Naive thymus-derived CD8-positive, alpha-beta T cell (primary cell): ENCODE measurements at places on chromosomes 12 and 14.

GRCh38 chr14:95523815-95524448, 7.5 kb upstream of the SYNE3 start:
- no peak for DNase-seq

DNA sequence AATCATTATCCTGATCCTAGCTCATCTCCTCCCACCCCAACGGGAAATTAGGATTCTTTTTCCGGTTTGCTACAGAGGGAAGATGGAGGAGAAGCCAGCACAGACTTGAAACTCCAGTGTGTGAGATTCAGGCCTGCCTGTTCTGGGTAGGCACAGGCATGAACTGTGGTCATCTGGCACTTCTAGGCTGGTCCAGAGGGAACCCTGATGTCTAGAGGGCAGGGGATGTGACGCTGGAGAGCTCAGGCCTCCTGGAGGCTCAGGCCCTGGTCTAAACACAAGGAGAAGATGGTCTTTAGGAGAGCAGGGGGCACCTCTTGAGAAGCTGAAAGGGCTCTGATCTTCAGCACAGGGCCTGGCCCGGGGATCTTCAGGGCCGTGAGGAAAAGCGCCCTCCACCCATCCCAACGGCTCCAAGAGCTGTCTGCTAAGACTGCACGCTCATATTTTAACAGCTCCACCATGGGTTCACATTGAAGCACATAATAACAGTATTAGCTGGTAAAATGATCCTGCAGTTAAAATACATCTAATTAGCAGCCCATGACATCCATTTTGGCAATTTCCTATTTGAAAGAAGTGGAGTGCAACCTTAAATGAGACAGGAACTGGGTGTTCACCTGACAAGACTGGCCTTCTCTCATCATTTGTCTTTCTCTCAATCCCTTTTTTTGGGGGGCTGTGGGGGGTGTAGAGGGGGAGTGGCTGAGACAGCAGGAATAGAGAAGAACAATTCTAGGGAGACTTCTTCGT, 35.4 kb downstream of the BCL11B start:
- DNase-seq, result no peak

DNA sequence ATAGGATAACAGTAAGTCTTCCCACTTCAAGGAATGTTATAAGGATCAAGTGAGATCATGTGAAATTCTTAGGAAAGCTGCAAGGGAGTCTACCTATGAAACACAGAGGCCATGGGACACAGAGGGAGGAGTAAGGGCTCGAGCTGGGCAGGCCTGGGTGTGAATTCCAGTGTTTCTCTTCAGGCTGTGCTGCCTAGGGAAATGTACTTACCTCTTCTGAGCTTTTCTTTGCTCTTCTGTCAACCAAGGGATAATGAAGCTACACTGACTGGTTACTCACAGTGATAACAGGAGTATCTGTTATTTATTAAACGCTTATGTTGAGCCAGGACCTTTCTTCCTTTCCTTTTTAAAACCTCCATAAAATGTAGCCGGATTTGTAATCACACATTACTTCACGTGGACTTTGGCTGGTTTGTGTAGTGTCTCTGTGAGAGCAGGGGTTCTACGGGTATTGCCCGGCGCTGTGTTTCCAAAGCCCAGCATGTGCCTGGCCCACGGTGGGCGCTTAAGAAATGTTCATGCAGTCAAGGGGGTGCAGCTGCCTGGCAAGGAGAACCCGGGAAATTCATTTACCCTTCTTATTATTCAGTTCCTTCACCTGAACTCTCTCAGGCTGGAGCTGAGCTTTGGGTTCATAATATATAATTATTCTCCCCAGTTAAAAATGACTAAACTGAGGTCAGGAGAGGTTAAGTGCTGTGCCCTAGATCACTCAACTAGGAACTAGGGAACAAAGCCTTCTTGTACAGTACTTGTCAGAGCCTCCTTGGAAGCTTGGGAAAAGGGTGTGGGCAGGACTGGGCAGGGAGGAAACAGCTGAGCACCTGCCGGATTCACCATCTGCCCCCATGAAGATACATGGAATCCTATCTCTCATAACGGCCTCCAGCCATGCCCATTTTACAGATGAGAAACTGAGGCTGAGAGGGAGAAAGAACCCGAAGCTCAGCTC, 214.2 kb downstream of the CACNA1C start:
- no peak for DNase-seq

GRCh38 chr14:69432364-69432763, 33.9 kb downstream of the SLC39A9 start:
- no peak for DNase-seq

DNA sequence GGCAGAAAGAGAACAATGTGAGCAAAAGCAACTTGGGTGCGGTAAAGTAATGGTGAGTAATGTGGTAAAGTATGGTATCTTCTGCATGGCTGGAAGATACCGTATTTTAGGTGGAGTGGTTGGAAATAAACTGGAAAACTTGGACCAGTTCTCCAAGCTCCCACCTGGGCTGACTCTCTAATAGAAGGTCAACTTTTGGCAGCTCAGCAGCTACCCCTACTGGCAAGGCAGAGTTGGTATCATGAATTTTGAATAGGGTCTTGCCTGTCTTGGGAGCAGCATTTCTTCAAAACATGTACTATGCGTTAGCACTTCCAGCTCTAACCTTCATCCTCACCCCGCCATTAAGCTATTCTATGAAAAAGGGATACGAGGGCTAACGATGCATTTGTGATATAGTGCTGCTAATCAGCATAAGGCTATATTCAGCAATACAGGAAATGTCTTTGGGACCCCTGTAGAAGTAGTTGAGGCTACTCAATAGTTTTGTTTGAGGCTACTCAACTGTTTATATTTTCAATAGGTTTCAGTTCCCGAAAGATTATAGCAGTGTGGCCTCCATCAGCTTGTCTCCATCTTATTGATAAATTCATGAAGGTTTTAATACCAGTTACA, 276.3 kb upstream of the FAR2 start:
- DNase-seq, result no peak

DNA sequence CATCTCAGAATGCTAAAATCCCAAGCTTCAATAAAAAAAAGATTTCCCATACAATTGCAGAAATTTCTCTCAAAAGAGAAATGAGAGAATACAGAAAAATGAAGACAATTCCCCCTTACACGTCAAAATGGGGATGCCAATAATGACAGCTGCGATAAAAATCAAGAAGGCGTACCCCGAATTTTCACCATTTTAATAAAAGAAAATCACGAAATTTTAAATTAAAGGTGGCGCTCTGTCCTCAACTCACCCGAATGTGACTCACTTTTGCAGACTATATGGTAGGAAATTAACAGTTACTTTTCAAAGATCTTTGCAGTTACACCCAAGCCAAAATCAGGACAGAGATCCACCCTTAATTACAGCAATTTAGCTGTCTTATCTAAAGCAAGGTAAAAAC, 2.1 kb downstream of the ATP2B1 start:
- no peak for DNase-seq

GRCh38 chr14:37588667-37588955, 6.4 kb downstream of the FOXA1 start:
- no peak for DNase-seq

DNA sequence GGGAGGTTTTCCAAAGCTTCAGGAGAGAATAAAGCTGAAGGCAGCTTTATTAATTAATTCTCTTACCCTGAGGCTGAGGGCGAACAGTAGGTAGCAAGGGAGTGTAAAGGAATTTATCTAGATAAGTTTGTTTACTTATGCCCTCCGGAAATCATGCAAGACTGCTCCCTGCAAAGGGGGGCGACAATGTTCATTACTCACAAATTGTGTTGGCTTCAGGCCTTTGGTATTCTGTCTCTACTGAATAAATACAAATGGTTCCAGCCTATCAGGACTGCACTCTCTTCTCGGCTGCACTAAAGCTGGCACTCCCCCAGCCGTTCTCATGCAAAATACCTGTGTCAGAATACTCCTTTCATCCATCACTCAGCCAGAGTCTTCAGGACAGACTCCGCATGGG, 120.8 kb downstream of the PPHLN1 start:
- DNase-seq, result no peak

- DNase-seq, result no peak
These were observed 116.8 kb upstream of the SLC38A4 start for GRCh38 chr12:46942579-46942978.

DNA sequence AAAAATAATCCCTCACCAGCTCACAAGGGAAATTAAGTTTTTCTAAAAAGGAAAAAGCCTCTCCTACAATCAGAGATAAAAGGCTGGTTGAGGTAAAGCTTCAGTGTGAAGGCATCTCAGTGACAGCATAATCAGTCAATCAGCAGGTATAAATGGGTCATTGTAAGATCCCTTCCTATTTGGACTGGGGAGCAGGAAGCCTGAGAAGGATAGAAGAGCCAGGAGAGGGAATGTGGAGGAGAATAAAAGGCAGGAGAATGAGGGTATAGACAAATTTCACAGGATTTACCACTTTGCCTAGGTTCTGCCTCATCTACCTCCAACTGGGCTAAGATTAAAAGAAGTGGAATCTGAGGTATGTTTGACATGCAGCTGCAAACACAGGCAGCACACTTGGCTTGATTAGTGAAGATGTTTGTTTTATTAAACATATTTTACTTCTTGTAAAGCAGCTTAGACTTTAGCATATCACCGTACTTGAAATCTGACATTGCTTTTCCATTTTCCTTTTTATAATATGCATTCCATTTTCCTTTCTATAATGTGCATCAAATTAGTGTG, 479.1 kb upstream of the USP15 start:
- DNase-seq, result no peak

DNA sequence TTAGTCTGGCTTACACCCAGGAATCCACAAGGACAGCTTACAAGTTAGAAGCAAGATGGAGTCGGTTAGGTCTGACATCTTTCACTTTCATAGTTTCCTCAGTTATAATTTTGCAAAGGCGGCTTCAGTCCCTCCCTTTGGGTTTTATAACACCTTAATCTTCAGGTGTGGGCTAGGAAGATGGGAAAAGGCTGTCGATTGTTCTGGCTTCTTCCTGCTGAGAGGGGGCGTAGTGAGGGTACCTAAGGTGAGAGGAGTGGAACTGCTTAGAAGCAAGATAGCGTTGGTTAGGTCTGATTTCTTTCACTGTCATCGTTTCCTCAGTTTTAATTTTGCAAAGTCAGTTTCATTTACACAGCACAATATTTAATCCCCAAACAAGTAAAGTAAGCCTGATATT, 10.1 kb downstream of the A2ML1 start:
- no peak for DNase-seq

DNA sequence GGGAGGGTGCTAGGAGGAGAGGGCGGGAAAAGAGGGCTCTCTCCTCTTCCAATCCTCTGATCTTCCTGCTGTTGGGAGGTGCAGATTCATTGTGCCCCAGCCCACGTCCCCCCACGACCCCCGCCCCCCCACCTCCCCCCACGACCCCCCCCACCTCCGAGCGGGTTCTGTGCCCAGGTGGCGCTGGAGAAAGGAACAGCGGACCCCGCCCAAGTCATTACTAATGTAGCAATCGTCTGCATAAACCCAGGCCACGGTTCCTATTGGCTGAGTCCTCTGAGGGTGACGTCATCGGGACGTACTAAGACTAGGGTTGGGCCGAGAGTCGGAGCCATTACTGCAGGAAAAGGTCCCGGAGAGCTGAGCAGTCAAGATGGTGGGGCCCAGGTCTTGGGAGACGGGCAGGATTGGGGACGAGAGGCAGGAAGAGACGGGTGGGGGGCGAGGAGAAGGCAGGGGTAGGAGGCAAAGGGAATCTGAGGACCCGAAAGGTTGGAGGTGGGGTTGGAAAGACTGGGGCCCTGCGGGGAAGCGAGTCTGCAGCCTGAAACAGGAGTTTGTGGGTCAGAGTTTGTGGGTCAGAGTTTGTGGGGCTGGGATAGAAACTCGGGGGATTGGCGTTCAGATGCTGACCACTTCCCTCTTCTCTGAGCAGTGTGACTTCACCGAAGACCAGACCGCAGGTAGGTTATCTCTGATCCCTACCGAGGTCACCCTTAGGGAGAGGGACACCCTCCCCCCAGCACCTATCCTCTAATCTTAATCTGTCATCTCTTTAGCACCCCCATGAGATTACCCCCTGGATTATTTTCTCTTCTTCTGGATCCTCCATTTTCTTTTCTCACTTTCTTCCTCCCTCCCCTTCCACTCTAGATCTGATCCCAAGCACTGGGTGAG, at the start of gene MYL6:
MYL6 (plus strand) TSS at position 331 of the 897 bp plus-strand sequence; CDS start at position 374, 43 bp downstream.
- peak; percentile 90 for DNase-seq

DNA sequence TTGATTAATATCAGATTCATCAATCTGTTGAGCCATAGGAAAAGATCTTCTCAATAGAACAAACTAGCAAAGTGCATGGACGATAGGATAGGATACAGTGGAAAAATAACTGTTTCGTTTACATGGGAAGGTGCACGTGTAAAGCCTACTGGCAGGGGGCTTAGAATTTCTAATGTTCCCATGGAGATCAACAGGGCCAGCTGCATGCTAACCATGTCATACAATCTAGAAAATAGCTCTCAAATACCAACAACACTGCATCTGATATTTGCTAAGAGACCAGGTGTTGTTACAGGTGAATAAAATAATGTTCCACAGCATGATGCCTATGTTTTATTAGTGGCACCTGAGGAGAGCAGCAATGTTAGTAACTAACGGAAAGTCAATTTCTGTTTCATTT, 72.5 kb downstream of the ACSS3 start:
- no peak for DNase-seq

GRCh38 chr12:117298191-117298590, 63.2 kb downstream of the NOS1 start:
- no peak for DNase-seq

GRCh38 chr14:37969511-37969979, 238.2 kb upstream of the SSTR1 start:
- DNase-seq, result no peak

DNA sequence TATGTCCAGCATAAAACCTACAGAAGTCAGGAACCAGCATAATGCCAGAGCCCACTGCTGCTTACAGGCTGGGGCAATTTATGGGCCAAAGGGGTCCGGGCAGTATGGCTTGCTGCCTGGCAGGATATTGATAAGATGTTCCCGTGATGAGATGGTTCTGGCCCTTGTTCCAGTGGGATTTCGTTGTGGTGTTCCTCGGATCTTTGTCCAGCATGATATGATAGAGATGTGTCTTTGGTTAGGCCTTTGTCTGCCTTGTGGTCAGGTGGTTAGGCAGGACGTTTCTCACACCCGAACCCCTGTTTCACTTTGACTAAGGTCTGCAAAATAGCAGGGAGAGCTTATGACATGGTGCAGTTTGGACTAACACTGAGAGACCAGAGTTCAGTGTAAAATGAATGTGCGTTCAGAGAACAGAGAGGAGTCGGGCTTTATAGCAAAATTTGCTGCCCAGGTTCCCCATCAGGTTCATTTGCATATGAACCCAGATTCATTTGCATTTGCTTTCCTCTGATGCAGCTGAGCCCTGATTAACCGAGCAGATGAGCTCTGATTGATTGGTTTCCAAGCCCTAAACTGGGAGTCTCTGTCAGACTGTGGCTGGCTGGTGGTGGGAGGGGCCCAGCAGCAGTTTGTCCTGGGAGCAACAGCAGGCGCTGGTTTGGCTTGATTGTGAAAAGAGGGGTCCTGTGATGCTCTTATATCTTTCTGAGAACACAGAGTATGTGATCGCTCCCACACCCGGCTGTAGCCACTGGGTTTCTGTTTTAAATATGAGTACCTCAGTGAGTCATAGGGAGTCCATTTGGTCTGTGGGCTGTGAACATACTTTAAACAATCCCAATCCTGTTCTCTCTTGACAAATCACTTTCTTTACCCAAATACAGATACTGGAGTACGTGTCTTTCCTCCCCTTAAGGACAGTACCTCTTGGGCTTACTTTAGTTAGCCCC, 156.3 kb upstream of the PZP start:
- no peak for DNase-seq
